Right cardiac atrium (tissue), 5 donors: ENCODE measurements at places on chromosomes 13 and 19.
A peak's percentile ranks its signal among the peaks of the same experiment; 100 is the strongest.

DNA sequence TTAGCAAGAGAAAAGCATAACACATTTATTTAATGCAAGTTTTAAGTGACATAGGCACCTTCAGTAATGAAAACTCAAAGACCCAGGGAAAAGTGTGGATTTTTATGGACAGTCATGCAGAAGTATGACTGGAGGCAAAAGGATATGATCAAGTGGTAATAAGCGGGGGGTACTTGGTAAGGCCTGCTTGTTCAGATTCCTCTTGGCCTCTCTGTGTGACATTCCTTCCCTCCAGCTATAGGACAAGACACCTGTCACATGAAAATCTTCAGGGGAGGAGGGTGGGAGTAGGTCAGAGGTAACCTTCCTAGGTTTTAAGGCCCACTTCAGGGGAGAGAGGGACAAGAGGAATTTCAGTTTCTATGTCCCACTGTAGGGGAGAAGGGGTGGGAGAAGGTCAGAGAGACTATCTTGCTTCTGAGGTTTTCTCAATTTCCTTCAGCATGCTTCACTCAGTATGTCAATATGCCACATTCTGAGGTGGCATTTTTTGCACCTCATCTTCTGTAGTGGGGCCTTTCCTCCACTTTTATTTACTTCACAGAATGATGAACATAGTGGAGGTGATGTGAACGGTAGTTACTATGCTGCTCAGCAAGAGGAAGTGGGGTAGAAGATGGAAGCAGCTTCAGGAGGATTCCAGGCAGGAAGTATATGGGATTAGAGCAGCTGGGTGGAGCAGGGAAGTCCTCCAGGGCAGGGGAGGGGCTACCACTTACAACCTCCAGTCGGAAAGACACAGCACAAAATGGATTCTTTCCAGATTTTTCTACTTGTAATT is 73.2 kb upstream of the RFC3 start:
- no peak for DNase-seq

DNA sequence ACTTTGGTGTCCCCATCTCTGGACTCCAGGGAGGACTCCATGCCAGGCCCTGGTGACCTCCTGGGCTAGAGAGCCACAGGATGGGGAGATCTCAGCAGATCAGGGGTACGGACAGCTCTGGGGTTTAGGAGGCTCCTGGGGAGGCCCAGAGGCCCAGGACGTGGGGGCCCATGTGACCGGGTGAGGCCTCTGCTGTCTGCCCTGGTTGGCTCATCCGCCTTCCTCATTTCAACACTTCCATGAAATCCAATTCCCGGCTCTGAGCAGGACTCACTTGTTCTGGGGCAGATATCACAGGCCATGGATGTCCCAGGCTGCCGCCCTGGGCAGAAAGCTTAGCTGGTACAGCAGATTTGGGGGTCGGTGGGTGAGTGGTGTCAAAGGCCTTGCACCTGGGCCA is 1.1 kb upstream of the PRAM1 start:
- DNase-seq = peak; percentile 36

DNA sequence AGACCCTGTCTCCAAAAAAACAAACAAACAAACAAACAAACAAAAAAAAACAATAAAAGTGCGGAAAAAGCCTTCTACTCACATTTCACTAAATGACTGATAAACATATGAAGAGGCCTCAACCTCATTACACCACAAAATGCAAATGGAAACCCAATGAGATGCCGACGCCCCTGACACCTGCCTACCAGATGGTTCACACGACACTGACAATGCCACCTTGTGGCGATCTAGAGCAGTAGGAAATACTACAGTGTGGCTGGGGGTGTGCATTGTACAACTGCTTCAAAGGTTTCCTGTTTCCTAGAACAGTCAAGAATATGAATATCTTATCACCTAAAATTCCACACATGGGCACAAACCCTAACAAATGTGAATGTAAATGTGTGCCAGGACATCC is 14.0 kb downstream of the SCGB2B2 start:
- no peak for DNase-seq

DNA sequence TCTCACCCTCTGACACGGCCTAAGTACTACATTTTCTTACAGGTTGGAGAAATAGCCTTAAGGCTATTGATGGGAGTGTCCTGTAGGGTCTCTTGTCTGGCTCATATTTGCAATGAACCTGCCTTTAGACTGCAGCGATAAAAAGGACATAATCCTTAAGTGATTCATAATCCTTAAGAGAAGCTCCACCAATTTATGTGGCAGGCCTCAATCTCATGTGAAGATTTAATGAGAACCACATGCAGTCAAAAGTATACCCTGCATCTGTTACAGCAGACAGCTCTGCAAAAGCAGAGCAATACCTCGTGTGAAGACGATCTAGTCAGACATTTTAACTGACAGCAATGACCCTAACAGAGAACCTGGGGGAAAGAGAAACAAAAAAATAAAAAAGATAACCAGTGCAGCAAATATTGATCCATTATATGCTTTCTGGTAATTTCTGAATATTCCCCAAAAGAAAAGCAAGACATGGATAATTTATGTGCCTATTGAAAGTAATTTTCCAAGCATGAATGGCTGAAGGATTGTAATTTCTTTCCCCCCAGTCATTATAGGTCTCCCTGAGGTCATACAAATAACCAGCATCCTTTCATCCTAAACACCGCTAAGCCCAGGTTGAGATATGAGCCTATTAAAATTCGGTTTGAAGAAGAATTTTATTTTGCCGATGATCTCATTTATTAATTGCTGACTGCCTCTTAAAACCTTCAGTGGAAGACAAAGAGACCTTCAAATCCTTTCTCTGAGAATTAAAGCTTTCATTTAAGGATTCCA is 321.8 kb upstream of the NBEA start:
- no peak for DNase-seq

GRCh38 chr19:28309070-28309469 is 903.9 kb downstream of the UQCRFS1 start:
- DNase-seq = no peak

DNA sequence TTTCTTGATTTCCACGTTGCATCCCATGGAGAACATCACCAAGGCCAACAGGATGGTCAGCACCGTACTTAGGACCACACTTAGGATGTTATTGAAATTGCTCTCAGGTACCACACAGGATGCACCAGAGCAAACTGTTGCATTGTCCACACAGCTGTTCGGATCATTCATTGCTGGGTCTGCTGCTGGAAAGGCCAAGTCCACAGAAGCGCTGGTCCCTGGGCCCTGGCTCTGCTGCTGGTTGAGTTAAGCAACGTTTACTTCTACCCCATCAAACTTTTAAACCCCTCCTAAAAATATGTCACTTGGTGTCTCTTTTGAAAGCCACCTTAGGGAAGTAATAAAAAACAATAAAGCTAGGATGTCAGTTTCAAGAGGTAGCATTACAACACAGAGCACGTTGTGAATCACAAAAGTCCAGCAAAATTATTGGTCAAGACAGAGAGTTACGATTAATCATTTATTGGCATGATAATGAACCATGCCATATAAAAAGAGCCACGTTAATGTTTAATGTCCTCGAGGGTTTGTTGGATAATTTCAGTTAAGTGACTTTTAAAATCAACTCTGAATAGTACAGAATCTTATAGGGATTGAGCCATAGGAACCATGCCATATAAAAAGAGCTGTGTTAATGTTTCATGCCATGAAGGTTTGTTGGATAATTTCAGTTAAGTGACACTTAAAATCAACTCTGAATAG is at the start of gene SLC10A2:
Gene SLC10A2, minus strand, starts transcription at position 339 of the 702 bp plus-strand sequence. Its CDS starts 168 bp downstream, at position 171.
- DNase-seq = no peak

DNA sequence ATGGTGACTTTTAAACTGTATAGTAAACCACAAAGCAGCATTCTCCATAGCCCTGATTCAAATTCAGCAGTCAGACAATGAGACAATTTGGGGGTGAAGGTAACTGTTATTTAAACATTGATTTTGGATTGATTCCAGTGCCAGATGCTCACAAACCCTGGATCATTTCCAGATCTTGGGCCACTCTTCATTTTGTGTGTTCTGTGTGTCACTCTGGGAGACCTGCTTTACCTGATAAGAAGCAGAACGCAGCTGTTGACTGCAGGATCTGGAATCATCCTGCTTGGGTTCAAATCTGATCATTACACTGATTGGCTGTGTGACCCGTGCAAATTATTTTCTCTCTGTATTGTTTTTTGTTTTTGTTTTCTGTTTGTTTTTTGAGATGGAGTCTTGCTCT is 4.0 kb upstream of the PCDH8 start:
- no peak for DNase-seq

GRCh38 chr13:52786766-52787165 is 47.1 kb upstream of the CNMD start:
- no peak for DNase-seq

DNA sequence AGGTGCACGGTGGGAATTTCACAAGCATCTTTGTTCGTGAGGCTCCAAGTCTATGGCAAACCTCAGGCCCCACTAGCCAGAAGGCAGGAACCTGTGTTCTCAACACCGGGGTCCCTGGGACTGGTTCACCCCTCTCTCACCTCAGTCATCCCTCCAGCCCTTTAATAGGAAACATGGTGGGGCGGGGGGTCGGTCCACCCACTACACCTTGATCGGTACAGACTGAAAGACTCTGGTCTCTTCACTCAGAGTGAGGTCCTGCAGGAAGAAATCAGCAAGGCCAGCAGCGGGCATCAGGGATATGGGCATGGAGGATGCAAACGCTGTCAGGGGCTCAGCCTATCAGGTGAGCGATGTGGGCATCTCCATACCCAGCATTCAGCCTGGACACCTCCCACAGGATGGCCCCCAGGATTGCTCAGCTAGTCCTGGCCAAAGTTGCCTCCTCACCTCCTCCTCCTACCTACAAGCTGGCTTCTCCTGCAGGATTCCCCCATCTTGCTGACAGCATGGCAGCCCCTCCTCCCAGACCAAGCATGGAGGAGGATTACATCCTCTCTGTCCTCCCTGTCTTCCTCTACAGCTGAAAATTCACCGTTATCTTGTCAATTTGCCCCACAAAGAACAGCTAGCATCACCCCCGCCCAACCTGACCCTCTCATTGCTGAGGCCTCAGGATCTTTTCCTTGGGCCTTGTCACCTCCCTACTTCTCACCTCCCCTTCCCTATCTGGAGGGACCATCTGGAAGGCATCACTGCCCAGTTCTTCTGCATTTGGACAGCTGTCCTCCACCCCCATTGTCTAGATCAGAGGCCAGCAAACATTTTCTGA is 37.3 kb upstream of the CD33 start:
- DNase-seq = no peak

GRCh38 chr13:20131057-20131832 is 29.6 kb downstream of the GJA3 start:
- no peak for DNase-seq

GRCh38 chr13:23644527-23645138 is 74.4 kb downstream of the TNFRSF19 start:
- DNase-seq = no peak

DNA sequence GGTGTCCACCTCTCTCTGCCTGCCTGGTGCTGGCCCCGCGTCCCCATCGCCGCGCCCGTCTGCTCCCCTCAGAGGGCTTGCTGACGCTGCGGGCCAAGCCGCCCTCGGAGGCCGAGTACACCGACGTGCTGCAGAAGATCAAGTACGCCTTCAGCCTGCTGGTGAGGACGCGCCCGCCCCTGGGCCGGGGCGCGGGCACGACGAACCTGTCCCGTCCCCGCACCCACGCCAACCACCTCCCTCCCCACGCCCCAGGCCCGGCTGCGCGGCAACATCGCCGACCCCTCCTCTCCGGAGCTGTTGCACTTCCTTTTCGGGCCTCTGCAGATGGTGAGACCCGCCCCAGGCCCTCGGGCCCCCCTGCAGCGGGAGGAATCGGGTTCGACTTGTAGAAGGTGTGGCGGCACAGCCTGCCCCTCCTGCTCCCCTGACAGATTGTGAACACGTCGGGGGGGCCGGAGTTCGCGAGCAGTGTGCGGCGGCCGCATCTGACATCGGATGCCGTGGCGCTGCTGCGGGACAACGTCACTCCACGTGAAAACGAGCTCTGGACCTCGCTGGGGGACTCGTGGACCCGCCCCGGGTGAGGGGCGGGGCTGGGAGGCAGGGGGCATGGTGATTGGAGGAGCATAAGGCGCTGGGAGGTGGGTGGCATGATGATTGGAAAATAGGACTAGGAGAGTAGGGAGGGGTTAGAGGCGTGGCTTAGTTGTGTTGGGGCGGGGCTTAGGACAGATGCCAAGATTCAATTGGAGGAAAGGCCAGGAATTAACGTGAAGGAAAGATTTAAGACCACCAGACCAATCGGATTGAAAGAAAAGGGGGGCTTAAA is 6.6 kb downstream of the EPS8L1 start:
- DNase-seq = peak; percentile 74

DNA sequence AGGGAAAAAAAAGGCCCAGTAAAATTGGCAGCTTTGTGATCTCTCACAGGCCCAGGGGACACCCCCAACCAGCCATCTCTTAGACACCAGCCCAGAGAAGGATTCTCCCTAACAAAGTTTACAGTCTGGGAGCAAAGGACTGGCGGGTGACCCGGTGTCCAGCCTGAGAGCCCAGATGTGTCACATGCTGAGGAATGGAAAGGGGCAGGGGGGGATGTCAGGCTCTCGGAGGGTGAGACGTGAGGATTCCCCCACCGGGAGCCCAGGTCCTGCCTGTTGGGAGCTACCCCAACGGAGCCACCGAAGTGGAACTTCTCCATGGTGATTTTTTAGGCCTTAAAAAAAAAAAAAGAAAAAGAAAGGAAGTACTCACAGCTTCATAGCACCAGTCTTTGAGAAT is 4.8 kb upstream of the CTXN1 start:
- no peak for DNase-seq

GRCh38 chr13:26872525-26873385 is 112.2 kb upstream of the GPR12 start:
- peak; percentile 79 for DNase-seq

- no peak for DNase-seq
These were observed 24.3 kb downstream of the TMEM255B start for GRCh38 chr13:113783200-113783881.

GRCh38 chr19:44260343-44260681 is 626 bp downstream of the ZNF233 start:
- no peak for DNase-seq

GRCh38 chr19:14516048-14516534 is 2.1 kb downstream of the DNAJB1 start:
- DNase-seq = no peak

GRCh38 chr13:79571147-79571546 is 90.2 kb downstream of the NDFIP2 start:
- DNase-seq = no peak

DNA sequence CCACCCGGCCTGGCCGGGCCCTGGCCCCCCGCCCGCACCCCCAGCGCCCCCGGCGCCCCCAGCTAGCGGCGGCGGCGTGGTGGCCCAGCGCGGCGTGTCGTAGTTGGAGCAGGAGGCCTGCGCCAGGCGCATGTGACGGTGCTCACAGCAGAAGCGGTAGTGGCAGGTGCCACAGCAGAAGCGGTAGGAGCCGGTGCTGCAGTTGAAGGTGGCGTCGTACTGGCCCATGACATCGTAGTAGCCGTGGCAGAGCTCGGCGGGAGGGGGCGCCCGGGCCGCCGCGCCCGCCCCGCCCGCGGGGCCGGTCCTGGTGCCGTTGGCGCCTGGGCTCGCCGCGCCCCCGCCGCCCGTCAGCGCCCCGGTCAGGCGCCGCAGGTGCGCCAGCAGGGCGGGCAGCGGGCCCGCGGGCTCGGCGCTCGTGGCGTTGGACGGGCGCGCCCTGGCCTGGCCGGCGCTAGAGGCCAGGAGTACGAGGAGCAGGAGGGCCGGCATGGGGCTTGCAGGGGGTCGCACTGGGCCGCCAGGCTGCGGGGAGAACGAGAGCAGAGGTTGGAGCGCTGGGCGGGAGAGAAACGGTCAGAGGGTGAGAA is 633 bp downstream of the SHISA7 start:
- DNase-seq = no peak
